Nephron progenitor cell (in vitro differentiated cells): ENCODE measurements at places on chromosomes 6 and 20.
A peak's percentile ranks its signal among the peaks of the same experiment; 100 is the strongest.

- DNase-seq = no peak
Observed at GRCh38 chr6:13922750-13923149, 2.0 kb upstream of the RNF182 start.

- no peak for DNase-seq
Observed at GRCh38 chr6:33654831-33655554, 33.9 kb downstream of the ITPR3 start.

- DNase-seq = no peak
Observed at GRCh38 chr20:50434653-50435396, 75.4 kb upstream of the PTPN1 start.

DNA sequence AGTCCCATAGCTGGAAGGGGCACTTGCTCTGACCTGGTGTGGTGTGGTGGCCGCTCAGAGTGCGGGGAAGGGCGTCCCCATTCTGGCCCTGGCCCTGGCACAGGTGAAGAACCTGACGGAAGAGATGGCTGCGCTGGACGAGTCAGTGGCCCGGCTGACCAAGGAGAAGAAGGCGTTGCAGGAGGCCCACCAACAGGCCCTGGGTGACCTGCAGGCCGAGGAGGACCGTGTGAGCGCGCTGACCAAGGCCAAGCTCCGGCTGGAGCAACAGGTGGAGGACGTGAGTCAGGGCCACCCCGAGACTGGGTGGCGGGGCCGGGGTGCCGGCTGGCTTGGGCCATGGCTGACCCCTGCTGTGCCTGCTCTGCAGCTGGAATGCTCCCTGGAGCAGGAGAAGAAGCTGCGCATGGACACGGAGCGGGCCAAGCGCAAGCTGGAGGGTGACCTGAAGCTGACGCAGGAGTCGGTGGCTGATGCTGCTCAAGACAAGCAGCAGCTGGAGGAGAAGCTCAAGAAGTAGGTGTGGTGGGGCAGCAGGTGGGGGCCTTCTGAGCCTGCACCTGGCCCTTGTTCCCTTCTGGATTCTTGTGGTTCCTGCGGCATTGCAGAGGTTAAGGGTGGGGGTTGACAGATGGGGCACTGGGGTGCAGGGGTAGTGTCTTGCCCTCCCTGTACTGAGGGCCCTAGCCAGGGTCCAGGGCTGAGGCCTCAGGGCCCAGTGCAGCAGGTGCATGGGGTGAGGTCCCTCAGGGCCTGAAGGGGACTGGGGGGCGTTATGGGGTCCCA lies 40.8 kb downstream of the MYH7B start:
- DNase-seq = no peak

GRCh38 chr6:132611616-132612015 lies 12.5 kb downstream of the TAAR2 start:
- DNase-seq = no peak

- DNase-seq = no peak
Observed at GRCh38 chr6:22964334-22964733, 395.0 kb downstream of the HDGFL1 start.

DNA sequence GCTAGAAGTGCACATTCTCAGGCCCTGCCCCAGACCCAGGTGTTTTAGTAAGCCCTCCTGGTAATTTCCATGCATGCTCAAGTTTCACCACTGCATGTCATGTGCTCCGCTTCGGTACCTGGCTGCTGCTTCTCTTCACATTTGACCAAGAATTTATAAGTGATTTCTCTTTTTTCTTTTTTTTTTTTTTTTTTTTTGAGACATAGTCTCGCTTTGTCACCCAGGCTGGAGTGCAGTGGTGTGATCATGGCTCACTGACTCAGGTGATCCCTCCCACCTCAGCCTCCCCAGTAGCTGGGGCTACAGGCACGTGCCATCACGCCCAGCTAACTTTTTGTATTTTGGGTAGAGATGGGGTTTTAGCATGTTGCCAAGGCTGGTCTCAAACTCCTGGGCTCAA lies 16.0 kb downstream of the TM9SF4 start:
- no peak for DNase-seq

- no peak for DNase-seq
Observed at GRCh38 chr6:134640229-134640628, 309.7 kb downstream of the ALDH8A1 start.

- no peak for DNase-seq
Observed at GRCh38 chr6:23851522-23851921, 274.5 kb upstream of the NRSN1 start.

- DNase-seq = peak; percentile 30
Observed at GRCh38 chr20:40806929-40807820, 118.1 kb upstream of the MAFB start.

- no peak for DNase-seq
Observed at GRCh38 chr6:119207971-119208725, 129.7 kb upstream of the FAM184A start.

DNA sequence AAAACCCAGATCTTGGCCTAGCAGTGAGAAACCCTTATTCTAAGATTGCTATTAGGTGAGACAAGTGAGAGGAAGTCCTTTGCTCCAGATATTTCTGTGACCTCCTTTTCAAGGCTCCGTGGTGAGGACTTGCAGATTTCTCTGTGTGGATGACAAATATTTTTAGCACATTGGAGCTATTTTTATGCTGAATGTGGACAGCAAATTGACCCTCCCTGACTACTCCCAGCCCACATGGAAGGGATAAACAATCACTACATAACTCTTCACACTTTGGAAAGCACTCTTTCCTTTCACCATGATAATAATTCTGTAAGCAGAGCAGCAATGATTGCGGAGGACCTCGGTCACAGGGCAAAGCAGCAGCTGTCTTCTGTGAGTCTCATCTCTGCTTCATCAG lies 88.0 kb upstream of the ADGRF1 start:
- no peak for DNase-seq

GRCh38 chr6:143346004-143346403 lies 104.5 kb downstream of the ADAT2 start:
- DNase-seq = no peak

- no peak for DNase-seq
Observed at GRCh38 chr20:46731770-46732169, 22.3 kb downstream of the SLC2A10 start.

DNA sequence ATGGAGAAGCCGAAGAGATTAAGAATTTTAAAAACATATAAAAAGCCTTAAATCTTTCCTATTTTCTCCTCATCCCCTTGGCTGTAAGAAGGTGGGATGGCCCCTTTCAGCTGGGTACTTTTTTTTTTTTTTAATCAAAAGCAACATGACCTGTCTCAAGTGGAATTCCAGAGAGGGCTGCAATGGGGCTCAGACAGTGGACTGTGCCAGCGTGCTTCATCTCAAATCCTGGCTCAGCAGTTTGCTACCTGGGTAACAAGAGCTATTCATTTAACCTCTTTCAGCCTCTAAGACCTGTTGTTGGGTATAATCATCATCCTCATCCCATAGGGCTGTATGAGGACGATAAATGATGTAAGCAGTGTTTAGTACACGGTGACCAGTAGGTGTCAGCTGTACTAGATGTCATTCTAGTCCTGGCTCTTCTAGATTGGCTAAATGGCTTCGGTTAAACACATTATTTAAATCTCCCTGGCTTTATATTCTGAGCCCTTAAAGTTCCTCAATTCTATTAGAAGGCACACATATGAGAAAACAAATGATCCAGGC lies 6.9 kb upstream of the PPP1R3G start:
- DNase-seq = no peak

- DNase-seq = no peak
Observed at GRCh38 chr6:168981187-168981586, 272.5 kb downstream of the THBS2 start.

GRCh38 chr20:34709831-34710567 lies 5.9 kb downstream of the TP53INP2 start:
- DNase-seq = peak; percentile 79

DNA sequence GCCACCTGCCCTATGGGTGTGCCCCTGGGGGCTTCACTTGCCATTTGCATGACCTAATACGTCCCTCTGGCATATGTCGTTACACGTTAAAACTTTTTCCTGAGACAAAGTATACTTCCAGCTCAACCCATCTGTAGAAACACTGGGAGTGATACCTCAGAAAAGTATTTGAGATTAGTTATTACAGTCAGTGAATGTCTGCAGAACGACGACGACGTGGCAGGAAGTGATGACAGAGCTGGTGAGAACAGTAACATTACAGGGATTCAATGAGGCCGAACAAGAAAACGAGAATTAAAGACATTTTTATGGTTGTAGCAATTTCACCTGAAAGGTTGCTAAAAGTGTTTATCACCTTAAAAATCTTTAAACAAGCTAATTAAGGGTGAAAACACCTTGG lies 40.2 kb downstream of the SASH1 start:
- no peak for DNase-seq

GRCh38 chr20:12531626-12532025 lies 477.1 kb upstream of the SPTLC3 start:
- DNase-seq = no peak

- no peak for DNase-seq
Observed at GRCh38 chr6:116060572-116061283, at the start of gene FRK. Gene FRK (minus strand): TSS chr6:116060891. CDS start chr6:116060311, 580 bp downstream.

DNA sequence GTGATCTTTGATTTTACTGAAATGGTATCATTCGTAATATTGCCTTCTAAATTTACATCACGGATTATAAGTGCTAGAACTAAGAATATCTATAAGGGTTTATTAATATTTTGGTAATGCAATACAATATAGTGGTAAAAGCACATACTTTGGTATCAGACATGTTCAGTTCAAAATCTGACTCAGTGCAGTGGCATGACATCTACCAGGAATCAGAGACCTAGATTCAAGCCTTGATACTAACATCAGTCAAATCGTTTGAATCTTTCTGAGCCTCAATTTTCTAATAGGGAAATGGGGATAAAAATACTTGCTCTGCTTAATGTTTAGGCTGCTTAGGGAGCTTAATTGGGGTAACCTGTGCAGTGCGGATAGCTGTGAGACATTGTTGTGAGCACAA lies 488.0 kb downstream of the BCKDHB start:
- DNase-seq = no peak

DNA sequence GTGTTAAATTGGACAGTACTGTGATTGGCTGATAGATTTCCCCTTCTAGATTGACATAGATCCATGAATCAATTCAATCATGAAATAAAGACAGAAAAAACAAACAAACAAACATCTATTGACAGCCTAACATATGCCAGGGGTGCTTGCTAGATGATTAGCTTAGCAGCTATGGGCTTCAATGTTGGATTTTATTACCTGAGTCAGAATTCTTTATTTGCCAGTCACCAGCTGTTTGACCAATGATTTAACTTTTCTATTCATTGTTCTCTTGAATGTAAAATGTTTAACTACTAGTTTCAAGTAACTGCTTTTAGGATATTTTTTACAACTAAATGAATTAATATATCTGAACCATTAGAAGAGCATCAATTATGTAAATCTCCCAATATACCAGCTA lies 901.3 kb upstream of the CITED2 start:
- DNase-seq = no peak

- DNase-seq = no peak
Observed at GRCh38 chr6:95578106-95578410, 723 bp downstream of the MANEA start.
